WTC11 (cell line): ENCODE measurements at places on chromosomes 5 and 9.

- H3K27ac ChIP-seq = no peak overlapping the region
- H3K27me3 ChIP-seq = no peaks in the 10 kb centered on the region
- DNase-seq = no peak
These were observed 12.6 kb downstream of the HTR4 start for GRCh38 chr5:148641735-148642134.

GRCh38 chr9:113593682-113594281, 130.3 kb downstream of the RGS3 start:
- DNase-seq = peak; percentile 93
- H3K36me3 ChIP-seq = peaks cover 15% of the 10 kb centered on the region; the same call in 1 of the 2 replicates
- no peaks in the 10 kb centered on the region for H3K27me3 ChIP-seq

- H3K36me3 ChIP-seq = peaks cover 3% of the 10 kb centered on the region
- H3K4me3 ChIP-seq = no peak overlapping the region
- peaks cover 31% of the 10 kb centered on the region for H3K4me1 ChIP-seq
- H3K27ac ChIP-seq = no peak overlapping the region
These were observed 380.1 kb upstream of the TUSC1 start for GRCh38 chr9:26058111-26058895.

DNA sequence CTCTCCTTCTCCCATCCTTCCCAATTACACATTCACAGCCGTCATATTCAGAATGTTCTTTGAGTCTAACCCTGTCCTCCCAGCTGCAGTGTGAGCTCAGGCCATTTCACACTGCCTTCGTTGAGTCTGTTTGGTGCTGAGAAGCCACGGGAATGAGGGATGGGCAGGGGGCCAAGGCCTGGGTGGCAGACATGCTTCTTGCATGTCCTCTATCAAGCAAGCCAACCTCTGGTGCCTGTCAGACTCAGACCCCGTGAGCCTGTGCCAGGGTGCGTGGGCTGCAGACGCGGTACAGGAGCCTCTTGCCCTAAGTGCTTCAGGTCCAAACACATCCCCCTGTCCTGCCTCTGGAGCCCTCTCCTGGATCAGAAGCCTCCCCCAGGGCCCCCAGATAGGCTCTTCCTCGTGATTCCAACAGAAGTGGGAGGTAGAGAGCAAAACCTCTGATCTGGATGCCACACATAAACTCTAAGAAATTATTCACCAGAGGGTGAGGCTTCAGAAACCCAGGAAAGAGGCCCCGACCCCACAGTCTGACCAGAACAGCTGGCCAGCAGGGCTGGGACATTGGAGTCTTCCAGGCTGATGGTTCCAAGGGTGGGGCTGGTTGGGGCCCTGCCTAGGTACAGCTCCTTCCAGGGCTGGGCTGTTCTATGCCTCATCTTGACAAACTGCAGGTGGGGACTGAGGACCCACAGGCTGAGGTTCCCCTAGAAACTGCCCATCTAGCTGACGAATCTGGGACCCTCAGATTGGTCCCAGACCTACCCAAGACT, 46.7 kb upstream of the CDKN2AIPNL start:
- DNase-seq = no peak
- no peaks in the 10 kb centered on the region for H3K36me3 ChIP-seq
- no peak overlapping the region for H3K4me3 ChIP-seq
- no peaks in the 10 kb centered on the region; the same call in 1 of the 2 replicates for H3K27me3 ChIP-seq
- H3K4me1 ChIP-seq = no peaks in the 10 kb centered on the region; the same call in 1 of the 2 replicates
- H3K27ac ChIP-seq = no peak overlapping the region

DNA sequence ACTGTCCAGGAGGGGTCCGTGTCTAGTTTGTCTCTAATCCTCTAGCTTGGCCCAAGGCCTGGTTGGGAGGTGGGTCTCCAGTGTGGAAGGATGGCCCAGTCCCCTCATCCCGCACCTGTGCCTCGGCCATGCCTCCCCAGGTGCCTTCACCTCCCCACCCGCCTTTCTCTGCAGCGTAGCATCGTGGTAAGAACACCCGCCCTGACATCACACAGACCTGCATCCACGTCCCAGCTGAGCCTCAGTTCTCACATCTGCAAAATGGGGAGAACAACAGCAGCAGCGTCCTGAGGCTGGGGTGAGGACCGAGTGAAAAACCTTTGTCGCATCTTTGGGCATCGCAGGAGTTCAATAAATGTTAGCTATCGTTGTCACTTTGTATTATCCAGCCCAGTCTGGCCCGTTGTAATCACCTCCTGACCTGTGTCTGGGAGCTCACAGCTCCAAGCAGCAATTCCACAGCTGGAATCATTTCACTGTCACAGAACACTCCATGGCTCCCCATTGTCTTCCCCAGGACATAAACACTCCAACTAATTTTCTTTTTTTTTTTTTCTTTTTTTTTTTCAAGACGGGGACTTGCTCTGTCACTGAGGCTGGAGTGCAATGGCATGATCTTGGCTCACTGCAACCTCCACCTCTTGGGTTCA, 181.2 kb upstream of the IER5L start:
- H3K27me3 ChIP-seq = peaks cover 12% of the 10 kb centered on the region
- peaks cover 19% of the 10 kb centered on the region for H3K4me1 ChIP-seq
- H3K4me3 ChIP-seq = no peak overlapping the region
- DNase-seq = no peak
